ENCODE measurements at places on chromosomes 16 and 17.

DNA sequence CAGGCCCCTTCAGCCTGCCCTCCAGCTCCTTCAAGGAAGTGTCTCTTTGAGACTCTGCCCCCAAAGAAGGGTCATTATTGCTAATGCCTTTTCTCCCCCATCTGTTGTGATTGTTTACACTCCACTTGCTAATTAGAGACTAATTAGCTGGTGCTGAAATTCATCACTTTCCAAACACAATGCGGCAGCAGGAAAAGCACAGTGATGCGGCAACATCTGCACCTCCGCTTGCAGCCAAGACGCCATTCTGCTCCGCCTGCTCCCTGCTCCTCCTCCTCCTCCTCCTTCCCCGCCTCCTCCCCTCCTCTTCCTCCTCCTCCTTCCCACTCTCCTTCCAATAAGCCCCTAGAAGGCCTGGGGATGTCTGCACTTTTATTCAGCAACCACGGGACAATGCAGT is 110.5 kb downstream of the SDK2 start:
- no peak for DNase-seq

DNA sequence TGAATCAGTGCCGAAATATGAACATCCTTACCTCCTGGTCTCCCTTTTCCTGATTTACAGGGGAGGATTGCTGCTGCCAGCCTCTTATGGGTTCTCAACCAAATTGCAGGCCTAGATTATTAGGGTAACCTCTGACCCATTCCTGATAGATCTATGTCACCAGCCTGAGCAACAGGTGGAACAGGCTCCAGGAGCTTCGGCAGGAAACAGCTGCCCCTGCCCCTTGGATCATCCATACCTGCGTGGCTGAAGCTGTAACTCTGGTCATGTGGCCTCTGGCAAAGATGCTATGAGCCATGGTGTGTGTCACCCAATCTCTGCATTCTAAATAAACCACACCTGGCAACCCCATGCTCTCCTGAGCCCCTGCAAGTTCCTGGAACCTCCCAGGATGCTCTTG is 18.4 kb upstream of the RBBP6 start:
- DNase-seq = no peak

GRCh38 chr16:11806721-11807120 is 9.7 kb upstream of the ZC3H7A start:
- DNase-seq = no peak

- no peak for DNase-seq
Measured at GRCh38 chr16:11473728-11474127, 113.0 kb downstream of the LITAF start.

DNA sequence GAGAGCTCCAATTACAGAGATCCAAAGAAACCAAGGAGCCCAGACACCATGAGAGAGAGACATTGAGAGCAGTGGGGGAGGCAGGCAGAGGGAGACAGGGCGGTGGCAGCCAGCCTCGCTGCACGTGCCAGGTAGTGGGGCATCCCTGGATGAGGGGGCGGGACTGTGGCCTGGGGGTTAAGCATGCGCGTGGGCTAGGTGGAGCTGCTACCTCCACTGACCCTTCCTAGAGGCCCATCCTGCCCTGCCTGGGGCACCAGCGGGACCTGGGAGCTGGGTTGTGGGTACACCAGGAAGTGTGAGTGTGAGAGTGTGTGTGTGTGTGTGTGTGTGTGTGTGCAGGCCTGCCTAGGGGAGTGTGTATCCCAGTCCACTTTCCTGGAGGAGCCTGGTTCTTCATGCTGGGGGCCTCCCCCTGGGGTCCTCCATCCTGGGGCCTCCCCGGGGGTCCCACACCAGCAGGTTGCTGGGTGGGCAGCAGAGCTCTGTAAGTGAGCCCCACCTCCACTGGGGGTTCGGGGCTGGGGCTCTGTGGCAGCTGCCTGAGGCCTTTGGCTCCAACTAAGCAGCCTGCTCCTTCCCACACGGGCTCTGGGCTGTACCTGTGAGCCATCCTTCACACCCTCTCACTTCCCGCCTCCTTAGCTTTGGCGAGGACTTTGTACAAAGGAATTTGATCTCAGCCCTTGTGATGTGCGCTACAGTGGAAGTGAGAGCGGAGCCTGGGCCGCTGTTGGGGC is 127.4 kb downstream of the IRF8 start:
- DNase-seq = no peak

GRCh38 chr16:20901436-20902112 is 1.0 kb downstream of the LYRM1 start:
- no peak for DNase-seq

DNA sequence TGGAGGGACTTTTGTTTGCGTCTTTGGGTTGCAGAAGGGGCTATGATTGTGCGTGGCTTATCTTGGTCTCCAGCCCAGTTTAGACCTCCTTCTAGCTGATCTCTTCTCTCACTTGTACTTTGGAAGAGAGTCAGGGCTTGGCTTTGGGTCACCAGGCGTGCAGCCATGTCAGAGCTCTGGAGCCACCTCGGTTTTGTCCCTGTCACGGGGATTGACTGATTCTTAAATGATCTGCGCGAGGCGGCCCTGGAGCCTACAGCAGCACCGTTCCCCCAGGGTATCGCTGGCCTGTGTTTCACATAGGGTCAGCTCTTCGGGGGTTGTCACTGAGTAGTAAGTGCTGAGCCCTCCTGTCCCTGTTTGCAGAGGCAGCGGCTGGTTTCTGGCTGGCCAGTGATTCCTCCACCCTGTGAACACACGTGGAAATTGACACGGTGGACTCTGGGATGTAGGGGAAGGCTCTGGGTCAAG is 209.8 kb upstream of the CHMP6 start:
- no peak for DNase-seq

DNA sequence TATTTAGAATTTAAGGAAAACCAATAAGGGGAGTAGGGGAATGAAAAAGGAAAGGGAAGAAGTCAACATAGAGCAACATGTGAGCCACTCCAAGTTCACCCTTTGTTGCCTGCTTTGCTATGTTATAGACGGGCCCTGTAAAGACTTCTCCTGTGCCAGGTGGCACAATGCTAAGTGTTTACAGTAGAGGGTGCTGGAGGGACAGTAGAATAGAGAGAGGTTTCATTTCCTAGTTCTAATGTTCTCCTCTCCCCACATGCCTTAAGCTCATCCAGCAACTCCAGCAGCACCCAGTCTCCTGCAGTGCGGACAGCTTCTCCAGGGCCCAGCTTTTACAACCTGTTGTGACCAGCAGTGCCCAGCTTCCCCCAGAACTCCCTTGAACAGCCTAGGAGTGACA is 468.0 kb downstream of the HS3ST3B1 start:
- DNase-seq = no peak

All from activated CD4-positive, alpha-beta T cell treated with anti-CD3 and anti-CD28 coated beads for 24 hours (primary cell).